Smooth muscle cell of the umbilical artery (primary cell): ENCODE measurements at places on chromosomes 3 and 15. TPM values are rescaled to one million over a fixed set of nuclear protein-coding genes. Genes with fewer than 3 reads are reported as not detected.

The XCR1 gene
- total RNA-seq: not detected in 2 replicates

The GRK7 gene
- 0.05 TPM in 1 of 2 replicates, not detected in the other for total RNA-seq

The ZIC1 gene
- not detected in 2 replicates for total RNA-seq

The CPNE4 gene
- total RNA-seq: not detected in 2 replicates

The LYSMD4 gene
- 8.9 and 13.4 TPM in 2 replicates for total RNA-seq

The HYAL1 gene
- total RNA-seq: 0.30 and 0.42 TPM in 2 replicates

The ITGA11 gene
- total RNA-seq: 52.5 and 166 TPM in 2 replicates

The TMEM41A gene
- 9.5 and 13.4 TPM in 2 replicates for total RNA-seq

The RPL32 gene
- total RNA-seq: 535 and 648 TPM in 2 replicates

The SHC4 gene
- 2.6 and 3.0 TPM in 2 replicates for total RNA-seq

The TUBGCP4 gene
- 9.8 and 14.2 TPM in 2 replicates for total RNA-seq

The GPR156 gene
- total RNA-seq: 0.59 and 0.92 TPM in 2 replicates

The ROBO1 gene
- 111 and 128 TPM in 2 replicates for total RNA-seq

The CILP gene
- total RNA-seq: 0.59 TPM in 1 of 2 replicates, not detected in the other

The KIF23 gene
- 8.3 and 40.1 TPM in 2 replicates for total RNA-seq

The CHRM5 gene
- total RNA-seq: under 0.01 TPM in 1 of 2 replicates, not detected in the other

The PP2D1 gene
- not detected in 2 replicates for total RNA-seq

The GOLGA6A gene
- not detected in 2 replicates for total RNA-seq

The C3orf33 gene
- 2.9 and 3.3 TPM in 2 replicates for total RNA-seq

The ATP13A4 gene
- 0.46 and 0.89 TPM in 2 replicates for total RNA-seq

The CCR3 gene
- not detected in 2 replicates for total RNA-seq

The ANKUB1 gene
- not detected in 2 replicates for total RNA-seq

The ANKRD63 gene
- total RNA-seq: not detected in 2 replicates

The C15orf62 gene
- under 0.01 and 0.05 TPM in 2 replicates for total RNA-seq

The CD200 gene
- total RNA-seq: 33.3 and 66.5 TPM in 2 replicates

The SLC24A1 gene
- 3.3 and 4.4 TPM in 2 replicates for total RNA-seq

The EIF4G1 gene
- 258 and 495 TPM in 2 replicates for total RNA-seq

The TRIM71 gene
- total RNA-seq: not detected in 2 replicates

The HIGD2B gene
- total RNA-seq: not detected in 2 replicates

The SLC25A20 gene
- 21.6 and 31.8 TPM in 2 replicates for total RNA-seq

The MEF2A gene
- total RNA-seq: 19.3 and 35.6 TPM in 2 replicates

The CACNA2D2 gene
- total RNA-seq: 0.05 TPM in 1 of 2 replicates, not detected in the other

The OIP5 gene
- 0.59 and 2.1 TPM in 2 replicates for total RNA-seq

The UQCC5 gene
- 2.3 and 3.0 TPM in 2 replicates for total RNA-seq

The CLDN16 gene
- under 0.01 and 0.23 TPM in 2 replicates for total RNA-seq

The CFAP92 gene
- under 0.01 and 0.05 TPM in 2 replicates for total RNA-seq

The GOLGA8Q gene
- 1.8 and 3.5 TPM in 2 replicates for total RNA-seq

The LTK gene
- under 0.01 and 0.18 TPM in 2 replicates for total RNA-seq

The SLC35G2 gene
- total RNA-seq: 4.5 and 9.0 TPM in 2 replicates

The OR5K1 gene
- not detected in 2 replicates for total RNA-seq

The NOX5 gene
- total RNA-seq: 0.30 and 0.65 TPM in 2 replicates

The CDCP1 gene
- total RNA-seq: 10.4 and 76.4 TPM in 2 replicates

The CCDC13 gene
- 0.14 and 0.59 TPM in 2 replicates for total RNA-seq

The ABI3BP gene
- total RNA-seq: 2.4 and 53.3 TPM in 2 replicates

The EPHA3 gene
- 4.2 and 17.0 TPM in 2 replicates for total RNA-seq
